ENCODE measurements at places on chromosomes 6 and 20.

GRCh38 chr6:14795451-14795850 lies 450.4 kb upstream of the JARID2 start:
- no peak for DNase-seq

DNA sequence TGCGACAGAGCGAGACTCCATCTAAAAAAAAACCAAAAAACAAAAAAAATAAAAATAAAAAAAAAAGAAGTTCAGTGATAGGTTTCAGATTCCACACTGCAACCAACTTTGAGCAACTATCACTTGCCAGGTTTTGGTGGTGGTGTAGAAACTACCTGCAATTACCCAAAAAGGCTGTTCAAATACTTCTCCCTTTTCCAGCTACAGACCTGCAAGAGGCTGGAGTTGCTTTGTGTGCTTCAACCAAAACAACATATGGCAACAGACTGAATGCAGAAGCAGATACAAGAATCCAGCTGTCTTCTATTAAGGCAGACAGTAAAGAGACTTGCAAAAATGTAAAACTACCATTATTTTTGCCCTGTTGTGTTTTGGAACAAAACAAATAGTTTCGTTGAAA lies 9.3 kb upstream of the BCAS1 start:
- DNase-seq: no peak

GRCh38 chr6:114467931-114468330 lies 125.1 kb upstream of the HS3ST5 start:
- no peak for DNase-seq

GRCh38 chr6:6191909-6192308 lies 128.6 kb downstream of the F13A1 start:
- no peak for DNase-seq

DNA sequence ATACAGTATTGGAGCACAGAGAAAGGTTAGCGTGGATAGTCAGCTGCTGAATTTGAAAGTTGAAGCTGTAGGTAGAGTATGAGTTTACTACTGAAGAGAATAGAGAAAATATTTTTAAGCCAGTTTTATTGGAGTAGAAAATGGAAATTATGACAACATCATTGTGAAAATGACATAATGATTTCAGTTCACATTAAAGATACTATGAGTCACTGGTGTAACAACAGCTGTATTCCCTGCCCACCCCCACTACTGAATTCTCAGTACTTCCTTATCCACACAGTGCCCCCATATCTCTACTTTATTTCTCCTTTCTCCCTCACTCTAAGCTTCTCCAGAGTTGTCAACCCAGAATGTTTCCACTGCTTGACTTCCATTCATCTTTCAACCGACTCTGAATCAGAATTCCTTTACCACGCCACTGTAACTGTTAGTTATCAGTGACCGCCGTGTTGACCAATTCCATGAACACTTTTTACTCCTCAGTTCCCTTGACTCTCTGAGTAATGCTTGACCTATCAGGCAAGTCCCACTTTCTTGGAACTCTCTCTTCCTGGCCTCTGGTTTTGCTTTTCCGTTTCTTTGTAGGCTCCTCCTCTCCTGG lies 139.6 kb downstream of the AIG1 start:
- no peak for DNase-seq

- DNase-seq: no peak
These were observed 11.3 kb upstream of the TMEM181 start for GRCh38 chr6:158548418-158549161.

DNA sequence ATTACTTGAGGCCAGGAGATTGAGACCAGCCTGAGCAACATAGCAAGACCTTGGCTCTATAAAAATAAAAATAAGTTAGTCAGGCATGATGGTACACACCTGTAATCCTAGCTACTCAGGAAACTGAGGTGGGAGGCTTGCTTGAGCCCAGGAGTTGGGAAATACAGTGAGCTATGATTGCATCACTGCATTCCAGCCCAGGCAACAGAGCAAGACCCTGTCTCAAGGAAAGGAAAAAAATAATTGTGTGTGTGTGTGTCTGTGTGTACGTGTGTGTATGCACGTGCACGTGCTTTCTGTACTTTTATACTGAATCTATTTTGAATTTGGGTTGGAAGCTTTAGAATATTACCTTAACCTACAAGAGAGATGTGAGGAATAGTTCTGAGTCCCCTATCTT lies 58.9 kb downstream of the KIZ start:
- DNase-seq: no peak

GRCh38 chr6:158053377-158054313 lies 72.0 kb downstream of the SYNJ2 start:
- no peak for DNase-seq

- no peak for DNase-seq
These were observed 86.2 kb upstream of the NFATC2 start for GRCh38 chr20:51628533-51629398.

- no peak for DNase-seq
These were observed 115.0 kb downstream of the IRF4 start for GRCh38 chr6:506508-506907.

DNA sequence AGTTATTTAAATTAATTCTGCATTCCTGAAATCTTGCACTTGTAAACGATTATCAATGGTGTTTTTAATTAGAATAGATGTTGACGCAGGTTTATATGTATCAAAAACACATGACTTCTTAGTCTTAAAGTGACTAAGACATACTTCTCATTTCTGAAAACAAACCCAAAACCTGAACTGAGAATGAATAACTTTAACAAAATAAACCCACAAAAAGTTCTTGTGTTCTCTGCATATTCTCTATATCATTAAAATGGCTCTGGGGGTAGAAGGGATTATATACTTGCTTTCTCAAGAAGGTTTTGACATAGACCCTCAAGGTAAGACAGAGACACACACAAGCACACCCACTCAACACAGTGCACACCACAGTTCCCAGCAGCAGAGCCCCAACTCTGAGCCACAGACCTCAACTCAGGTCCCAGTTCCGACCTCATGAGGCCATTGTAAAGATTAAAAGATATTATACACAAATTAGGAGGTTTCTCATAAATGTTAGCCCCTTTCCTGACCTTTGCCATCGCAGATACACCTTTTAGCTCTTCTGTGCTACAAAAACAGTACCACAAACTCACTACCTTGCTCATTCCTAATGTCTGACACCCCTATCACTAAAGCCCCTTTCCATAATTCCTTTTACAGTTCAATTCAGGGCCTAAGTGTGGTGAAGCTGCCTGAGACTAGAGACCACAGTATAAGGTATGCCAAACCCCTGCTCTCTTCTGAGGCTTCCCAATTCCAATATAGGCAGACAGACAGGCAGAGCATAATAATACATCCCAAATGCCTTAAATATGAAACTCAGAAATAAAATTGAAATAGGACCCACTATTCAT lies 267.8 kb downstream of the PTPRK start:
- DNase-seq: no peak

DNA sequence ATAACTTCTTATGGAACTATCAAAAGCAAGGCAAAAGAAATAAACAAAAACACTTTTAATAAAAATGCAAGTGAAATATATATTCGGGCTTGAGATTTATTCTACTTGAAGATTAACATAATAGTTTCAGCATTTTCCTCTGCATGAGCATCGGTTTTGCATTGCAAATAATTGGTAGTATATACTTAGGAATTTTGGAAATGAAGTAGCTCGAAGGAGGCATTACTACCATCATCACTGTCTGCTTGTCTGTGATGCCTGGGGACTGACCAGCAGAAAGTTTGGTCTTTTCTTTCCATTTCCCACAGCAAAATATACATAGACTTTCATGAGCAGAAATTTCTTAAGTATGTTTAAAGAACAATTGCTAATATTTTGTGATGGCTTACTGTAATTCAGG lies 570.7 kb downstream of the HTR1B start:
- no peak for DNase-seq

- no peak for DNase-seq
These were observed 81.0 kb upstream of the FOXQ1 start for GRCh38 chr6:1230689-1231605.

DNA sequence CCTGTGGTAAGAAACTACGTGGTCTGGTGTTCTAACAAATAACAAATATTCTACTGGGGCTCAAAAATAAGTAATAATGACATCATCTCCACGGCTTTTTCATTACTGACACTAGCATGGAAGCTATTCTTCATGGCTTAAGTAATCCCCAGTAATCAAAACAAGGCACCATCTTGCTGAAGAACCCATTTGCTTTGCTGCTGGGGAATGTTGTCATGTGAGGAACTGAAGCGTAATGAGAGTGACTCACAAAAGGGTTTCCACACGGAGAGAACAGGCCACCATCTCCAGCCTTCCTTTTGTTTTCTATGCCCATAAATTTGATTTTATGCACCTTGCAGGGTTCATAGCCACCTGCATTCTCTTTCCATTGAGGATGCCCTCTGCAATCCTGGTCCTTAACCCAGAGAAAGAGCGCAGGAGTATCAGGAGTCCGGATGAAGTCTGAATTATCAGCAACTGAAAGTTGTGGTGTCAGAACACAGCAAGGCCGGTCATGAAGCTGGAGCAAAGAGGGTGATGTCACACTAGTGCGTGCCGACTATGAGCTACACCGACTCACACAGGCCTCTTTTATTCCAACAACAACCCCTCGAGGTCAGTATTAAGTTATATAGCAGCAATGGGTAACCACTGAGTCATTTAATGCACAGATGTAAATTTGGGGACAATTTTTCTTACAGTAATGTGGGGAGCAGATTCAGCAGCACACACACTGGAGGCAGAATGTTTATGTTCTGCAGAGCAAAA lies 173.7 kb upstream of the SSTR4 start:
- DNase-seq: no peak

DNA sequence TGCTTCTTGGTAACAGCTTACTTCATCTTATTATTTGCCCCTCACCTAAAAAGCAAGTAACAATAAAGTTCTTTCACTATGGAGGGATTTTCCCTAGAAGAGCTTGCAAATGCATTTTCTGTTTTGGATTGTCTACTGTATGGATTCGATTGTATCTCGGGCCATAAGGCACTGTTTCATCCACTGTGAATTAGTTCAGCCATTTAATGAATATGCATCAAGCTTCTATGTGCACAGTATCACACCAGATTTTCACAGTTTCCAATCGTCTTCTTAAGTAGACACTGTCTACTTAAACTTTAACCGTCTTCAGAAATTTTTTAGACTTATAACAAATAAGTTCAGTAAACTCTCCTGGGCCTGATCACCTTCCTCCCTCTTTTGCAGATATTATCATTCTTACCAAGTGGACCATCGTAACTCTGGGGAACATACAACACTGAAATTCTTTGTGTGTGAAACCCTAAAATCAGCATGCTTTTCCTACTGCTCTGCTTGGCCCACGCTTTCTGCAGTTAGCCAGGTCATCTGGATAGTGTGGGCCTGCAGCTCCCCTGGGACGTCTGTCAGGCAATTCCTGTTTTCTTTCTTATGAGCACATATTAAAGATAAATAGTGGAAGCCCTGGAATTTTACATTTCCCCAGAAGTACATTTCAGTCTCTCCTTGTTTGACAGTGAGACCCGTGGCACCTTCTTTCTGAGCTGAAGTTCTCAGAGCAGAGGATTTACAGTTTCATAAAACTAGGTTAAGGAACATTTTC lies 136.5 kb upstream of the PDE10A start:
- DNase-seq: no peak

DNA sequence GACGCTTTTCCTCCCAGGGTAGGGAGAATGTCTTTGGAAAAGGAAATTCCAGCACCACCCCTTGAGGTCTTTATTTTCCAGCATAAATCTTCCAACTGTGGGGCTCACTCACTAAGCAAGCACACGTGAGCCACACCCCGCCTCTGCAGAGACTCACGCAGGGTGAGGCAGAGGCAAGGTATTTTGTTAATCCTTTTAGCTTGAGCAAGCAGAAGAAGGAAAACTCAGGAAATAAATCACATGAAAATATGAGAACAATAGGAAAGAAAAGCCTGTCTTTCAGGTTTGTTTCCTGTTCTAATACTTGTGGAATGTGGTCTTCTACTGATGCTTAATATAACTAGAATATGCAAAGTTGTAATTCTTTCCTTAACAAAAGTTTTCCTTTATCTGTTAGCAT lies 4.1 kb upstream of the PHACTR2 start:
- DNase-seq: no peak

DNA sequence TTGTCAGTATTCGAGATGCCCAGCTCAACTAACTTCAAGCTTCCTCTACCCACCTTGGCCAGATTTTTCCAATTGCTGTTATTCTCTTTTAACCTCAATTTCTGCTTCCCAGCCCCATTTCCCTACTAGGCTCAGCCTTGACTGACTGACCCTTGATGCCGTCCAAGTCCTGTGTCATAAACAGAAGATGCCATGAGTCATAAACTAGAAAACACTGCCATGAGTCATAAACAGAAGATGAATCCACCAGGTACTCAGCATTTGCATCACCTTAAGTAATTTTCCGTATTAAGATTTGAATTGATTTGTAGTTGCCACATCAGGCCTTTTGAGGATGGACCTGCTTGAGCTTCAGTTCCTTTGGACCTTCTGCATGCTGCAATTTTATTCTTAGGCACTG lies 123.8 kb downstream of the FAM83B start:
- no peak for DNase-seq

DNA sequence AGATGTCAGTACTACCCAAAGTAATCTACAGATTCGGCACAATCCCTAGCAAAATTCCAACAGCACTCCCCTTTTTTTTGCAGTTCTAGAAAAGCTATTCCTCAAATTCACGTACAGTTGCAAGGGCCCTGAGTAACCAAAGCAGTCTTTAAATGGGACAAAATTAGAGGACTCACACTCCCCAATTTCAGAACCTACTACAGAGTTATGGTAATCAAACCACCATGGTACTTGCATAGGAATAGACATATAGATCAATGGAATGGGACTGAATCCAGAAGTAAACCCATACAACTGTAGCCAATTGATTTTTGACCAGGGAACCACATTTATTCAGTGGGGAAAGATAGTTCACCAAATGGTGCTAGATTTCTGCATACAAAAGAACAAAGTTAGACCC lies 350.8 kb downstream of the CDKAL1 start:
- DNase-seq: no peak

DNA sequence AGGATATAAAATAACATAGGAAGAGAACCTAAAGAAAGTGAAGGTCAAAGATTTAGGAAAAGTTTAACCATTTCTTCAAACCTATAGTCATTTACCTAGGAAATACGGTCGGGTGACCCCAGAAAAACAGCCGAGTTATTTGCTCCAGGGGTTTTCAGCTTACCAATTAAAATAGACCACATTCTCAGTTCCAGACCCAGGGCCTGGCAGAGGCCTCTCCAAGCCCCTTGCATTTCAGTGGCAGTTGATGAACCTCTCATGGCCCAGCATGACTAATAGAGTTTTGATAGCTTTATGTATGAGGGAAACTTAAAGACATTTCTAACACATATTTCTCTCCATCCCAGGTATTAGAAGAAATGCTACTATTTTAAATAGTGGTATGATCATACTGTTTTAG lies 113.5 kb downstream of the OGFRL1 start:
- no peak for DNase-seq
